ENCODE measurements at places on chromosomes 7 and 10. TPM values are rescaled to one million over a fixed set of nuclear protein-coding genes. Genes with fewer than 3 reads are reported as not detected.

The SLC26A4 gene
- polyA plus RNA-seq: 0.51 TPM

The PRSS37 gene
- not detected for polyA plus RNA-seq

The PAX4 gene
- polyA plus RNA-seq: not detected

The EN2 gene
- polyA plus RNA-seq: 0.67 TPM

The SHH gene
- 4.6 TPM for polyA plus RNA-seq

The WNT8B gene
- not detected for polyA plus RNA-seq

The SLC29A4 gene
- polyA plus RNA-seq: 24.8 TPM

The SUGCT gene
- polyA plus RNA-seq: 3.5 TPM

The RELN gene
- polyA plus RNA-seq: 8.5 TPM

The GARIN1A gene
- polyA plus RNA-seq: 1.2 TPM

The TMEM140 gene
- 9.6 TPM for polyA plus RNA-seq

The C10orf67 gene
- polyA plus RNA-seq: 0.21 TPM

The PLCE1 gene
- polyA plus RNA-seq: 40.9 TPM

Measured in muscle of back (tissue), 13 donors.